AG09319 (cell line): ENCODE measurements at places on chromosomes 6 and 20.

- DNase-seq, result no peak
These were observed 29.5 kb downstream of the GLP1R start for GRCh38 chr6:39077882-39078594.

GRCh38 chr6:56652231-56652630 lies 9.5 kb upstream of the DST start:
- no peak for DNase-seq

GRCh38 chr6:28211840-28212509 lies 13.1 kb upstream of the ZSCAN9 start:
- DNase-seq, result no peak

GRCh38 chr6:98020222-98020621 lies 737.2 kb upstream of the MMS22L start:
- DNase-seq, result no peak

GRCh38 chr6:131532580-131533039 lies 40.4 kb upstream of the ARG1 start:
- DNase-seq, result no peak

GRCh38 chr6:150579611-150580010 lies 20.1 kb upstream of the PLEKHG1 start:
- DNase-seq, result no peak

DNA sequence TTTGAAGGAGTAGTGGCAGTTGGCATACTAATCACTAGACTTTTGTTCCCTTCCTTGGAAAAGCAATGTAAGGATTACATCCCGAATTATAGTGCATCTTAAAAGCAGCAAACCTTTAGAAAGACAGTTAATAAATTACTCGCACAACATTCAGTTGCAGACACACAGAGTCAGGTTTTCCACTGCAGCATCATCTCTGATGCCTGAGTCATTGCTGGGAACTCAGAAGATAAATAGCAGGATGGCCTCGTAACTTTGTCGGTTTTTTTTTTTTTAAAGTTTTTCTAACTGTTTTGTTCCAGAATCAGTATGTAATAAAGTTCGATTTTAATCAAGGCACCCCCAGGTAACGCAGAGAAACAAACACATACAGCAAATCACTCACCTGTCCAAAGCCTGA lies 34.3 kb downstream of the GJA10 start:
- DNase-seq, result no peak

DNA sequence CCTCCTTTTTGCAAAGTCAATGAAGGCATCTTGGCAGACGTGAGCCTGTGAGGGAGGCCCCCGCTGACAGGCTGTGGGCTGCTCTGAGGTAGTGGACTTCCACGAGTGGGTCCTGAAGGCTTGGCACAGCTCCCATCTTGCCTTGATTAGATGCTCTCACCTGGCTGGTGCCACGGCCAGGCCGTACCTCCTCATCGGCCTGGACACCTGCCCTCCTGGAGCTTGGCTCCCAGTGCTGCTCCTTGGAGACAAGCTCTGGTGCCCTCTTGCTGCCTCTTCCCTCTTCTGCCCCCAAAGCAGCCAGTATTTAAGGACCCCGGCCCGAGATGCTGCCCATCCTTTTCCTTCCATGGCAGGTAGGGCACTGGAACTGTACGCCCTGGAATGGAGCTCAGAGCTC lies 93.5 kb downstream of the ERMARD start:
- DNase-seq, result no peak

DNA sequence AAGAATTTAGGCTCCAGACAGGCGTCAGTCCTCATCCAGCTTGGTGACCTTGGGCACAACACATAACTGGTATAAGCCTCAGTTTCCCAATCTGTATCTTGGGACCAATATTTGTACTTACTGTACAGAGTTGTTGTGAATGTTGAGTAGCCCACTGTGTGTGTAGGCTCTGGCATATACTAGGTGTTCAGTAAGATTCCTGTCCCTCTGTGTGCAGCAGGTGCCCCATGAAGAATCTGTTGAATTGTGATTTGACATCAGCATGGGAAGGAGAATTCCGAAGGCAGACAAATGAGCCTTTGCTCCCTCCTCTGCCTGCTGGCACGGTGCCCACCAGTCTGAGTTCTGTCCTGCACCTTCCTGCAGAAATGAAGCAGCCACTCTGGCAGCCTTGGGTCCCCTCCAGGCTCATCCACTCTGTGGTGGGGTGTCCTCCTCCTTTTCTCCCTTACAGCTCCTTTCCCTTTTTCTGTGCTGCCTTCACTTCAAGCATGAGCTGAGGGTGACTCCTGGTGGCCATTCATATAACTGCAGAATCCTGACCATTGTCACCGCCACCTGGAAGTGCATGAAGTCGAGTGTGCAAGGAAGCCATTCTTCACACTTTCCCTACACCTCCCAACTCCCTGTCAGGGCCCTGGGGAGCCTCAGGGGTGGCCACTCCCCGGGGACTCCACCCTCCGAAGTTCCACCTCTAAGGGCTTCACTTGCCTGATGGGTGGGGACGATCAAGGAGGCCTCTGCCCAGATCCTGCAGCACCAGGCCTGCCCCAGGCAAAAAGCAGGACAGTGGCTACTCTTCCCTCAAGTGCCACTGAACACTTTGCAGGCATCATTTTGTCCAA lies 48.2 kb downstream of the MRPL14 start:
- no peak for DNase-seq
